ENCODE measurements at places on chromosomes 1 and 21. TPM values are rescaled to one million over a fixed set of nuclear protein-coding genes. Genes with fewer than 3 reads are reported as not detected.

TENT5C gene
- total RNA-seq, result 23.2 TPM

RGS16 gene
- 14.6 TPM for total RNA-seq

KIF2C gene
- total RNA-seq, result 1.7 TPM

TINAGL1 gene
- 64.5 TPM for total RNA-seq

DYRK3 gene
- total RNA-seq, result 6.4 TPM

UBE2U gene
- total RNA-seq, result not detected

PRRX1 gene
- 30.1 TPM for total RNA-seq

FCGR3A gene
- total RNA-seq, result 323 TPM

GFI1 gene
- 3.3 TPM for total RNA-seq

All from lower lobe of right lung (tissue), 2 donors.